ENCODE measurements at places on chromosomes 11 and 22.

- DNase-seq: no peak
Observed at GRCh38 chr11:76604081-76604625, 66.4 kb downstream of the LRRC32 start.

DNA sequence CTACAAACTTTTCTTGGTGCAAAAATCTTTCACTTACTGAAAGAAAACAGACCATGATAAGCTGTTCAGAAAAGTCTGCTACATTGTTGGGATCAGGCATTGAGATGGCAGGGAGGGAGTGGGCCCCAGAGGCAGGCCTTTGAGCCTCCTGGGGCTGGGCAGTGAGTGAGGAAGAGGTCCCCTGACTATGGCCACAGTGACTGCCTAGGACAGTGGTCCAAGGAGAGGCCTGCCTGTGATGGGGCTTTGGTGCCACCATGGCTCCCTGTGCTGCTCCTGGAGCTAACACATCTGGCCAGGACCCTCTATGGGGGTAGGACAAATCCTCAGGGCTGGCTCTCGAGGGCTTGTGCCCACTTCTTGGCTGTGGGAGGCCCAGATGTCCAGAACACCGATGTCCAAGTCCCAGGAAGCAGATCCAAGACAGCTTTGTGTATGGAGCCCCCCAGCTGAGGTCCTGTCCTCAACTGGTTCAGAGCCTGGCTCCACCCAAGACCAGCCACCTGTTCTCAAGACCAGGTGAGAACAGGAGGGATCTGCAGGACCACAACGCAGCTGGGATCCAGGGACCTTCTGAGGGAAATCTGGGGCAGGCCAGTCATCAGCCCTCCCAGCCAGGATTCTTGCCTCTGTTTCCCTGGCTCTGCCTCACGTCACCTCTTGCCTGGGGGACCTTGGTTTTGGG, 36.9 kb downstream of the PPM1F start:
- no peak for DNase-seq

- no peak for DNase-seq
Observed at GRCh38 chr11:134710861-134711407, 298.9 kb upstream of the B3GAT1 start.

GRCh38 chr11:124110201-124110600, 5.0 kb upstream of the VWA5A start:
- DNase-seq: no peak

- no peak for DNase-seq
Observed at GRCh38 chr22:49774046-49774445, 53.6 kb downstream of the BRD1 start.

DNA sequence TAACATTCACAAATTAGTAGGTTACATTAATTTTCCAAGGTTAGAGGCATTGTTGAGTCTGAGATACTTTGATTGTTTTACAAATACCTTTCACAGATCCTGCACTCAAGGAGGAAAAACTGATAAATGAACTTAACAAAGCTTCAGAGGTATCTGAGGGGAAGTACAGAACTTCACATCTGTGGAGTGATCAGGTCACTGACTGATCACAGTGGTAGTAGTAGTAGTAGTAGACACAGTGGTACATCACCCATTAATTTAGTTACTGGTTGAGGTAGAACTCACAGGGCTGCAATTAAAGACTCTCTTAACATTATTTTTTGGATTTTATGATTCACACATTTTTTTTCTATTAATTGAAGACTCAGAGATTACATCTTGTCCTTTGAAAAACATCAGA, 56.7 kb downstream of the DCUN1D5 start:
- no peak for DNase-seq

DNA sequence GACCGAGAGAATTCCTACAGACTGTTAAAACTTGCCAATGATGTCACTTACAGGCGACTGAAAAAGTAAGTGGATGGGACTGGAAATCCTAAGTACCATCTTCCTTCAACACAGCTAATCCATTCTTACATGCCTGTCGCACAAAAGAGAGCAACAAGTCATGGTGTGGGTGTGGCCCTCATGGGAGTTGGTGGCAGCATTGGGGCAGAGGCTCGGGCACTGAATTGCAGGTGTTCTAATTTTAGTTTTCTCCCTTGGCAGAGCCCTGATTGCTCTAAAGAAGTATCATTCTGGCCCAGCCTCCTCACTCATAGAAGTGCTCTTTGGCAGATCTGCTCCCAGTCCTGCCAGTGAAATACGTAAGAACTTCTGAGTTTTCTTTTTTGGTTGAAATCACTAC, 4.6 kb downstream of the IGHMBP2 start:
- no peak for DNase-seq

- no peak for DNase-seq
Observed at GRCh38 chr11:6671991-6672390, 11.1 kb downstream of the MRPL17 start.

GRCh38 chr11:93032580-93032979, 63.1 kb downstream of the MTNR1B start:
- DNase-seq: no peak

- DNase-seq: peak; percentile 82
Observed at GRCh38 chr11:61752117-61752924, at the start of gene MYRF. TSS of gene MYRF (plus strand) at chr11:61752636. CDS start at chr11:61752745, 109 bp downstream.

DNA sequence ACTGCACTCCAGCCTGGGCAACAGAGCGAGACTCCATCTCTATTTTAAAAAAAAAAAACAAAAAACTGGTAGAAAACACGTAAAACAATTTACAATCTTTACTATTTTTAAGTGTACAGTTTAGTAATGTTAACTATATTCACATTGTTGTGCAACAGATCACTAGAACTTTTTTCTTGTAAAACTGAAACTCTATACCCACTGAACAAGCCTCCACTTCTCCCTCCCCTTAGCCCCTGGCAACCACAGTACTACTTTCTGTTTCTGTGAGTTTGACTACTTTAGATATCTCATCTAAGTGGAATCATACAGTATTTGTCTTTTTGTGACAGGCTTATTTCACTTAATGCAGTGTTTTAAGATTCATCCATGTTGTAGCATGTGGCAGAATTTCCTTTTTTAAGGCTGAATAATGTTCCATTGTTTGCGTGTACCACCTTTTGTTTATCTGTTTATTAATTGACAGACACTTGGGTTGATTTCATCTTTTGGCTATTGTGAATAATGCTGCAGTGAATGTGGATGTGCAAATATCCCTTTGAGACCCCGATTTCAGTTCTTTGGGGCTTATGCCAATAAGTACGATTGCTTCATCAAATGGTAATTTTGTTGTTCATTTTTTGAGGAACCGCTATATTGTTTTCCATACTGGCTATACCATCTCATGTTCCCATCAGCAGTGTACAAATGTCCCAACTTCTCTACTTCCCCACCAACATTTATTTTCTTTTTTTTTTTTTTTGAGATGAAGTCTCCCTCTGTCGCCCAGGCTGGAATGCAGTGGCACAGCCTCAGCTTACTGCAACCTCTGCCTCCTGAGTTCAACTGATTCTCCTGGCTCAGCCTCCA, 11.0 kb downstream of the DDB2 start:
- DNase-seq: no peak

GRCh38 chr11:66696146-66696545, 18.5 kb upstream of the RBM4B start:
- DNase-seq: no peak

DNA sequence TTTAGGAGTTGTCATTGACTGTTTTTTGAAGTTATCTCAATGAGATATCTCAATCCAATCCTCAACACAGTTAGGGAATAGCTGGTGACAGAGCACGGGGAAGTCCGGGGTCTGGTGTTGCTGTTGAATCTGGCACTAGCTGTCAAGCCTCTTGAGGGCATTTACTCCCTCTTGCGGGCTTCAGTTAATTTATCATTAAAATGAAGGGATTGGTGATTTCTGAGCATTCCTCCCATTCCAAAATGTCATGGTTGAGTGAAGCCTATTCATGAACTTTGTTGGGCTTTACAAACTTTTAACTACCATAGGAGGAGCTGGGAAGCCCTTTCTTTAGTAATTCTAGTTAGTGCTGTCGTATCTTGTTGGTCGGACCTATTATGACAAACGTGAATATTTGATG, 40.2 kb downstream of the UVRAG start:
- no peak for DNase-seq

GRCh38 chr11:130638033-130638432, 189.6 kb downstream of the ADAMTS15 start:
- DNase-seq: no peak

DNA sequence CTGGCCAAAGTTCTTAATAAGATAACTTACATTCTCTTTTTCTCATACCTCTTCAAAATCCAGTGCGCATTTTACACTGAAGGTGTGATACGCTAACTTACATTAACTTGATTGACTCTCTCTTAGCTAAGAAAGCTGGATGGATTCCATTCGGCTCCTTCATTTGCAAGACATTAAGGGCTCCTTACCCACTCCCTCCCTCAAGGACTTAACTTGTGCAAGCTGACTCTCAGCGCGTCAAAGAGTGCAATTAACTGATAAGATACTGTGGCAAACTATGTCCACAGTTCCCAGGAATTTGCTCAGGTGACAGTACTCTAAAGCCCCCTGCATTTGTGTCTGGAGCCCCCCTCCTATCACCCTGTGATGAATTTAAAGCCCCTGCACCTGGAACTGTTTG, 6.4 kb upstream of the RFPL1 start:
- DNase-seq: no peak

- DNase-seq: no peak
Observed at GRCh38 chr22:37343348-37343747, 61.0 kb downstream of the CYTH4 start.

DNA sequence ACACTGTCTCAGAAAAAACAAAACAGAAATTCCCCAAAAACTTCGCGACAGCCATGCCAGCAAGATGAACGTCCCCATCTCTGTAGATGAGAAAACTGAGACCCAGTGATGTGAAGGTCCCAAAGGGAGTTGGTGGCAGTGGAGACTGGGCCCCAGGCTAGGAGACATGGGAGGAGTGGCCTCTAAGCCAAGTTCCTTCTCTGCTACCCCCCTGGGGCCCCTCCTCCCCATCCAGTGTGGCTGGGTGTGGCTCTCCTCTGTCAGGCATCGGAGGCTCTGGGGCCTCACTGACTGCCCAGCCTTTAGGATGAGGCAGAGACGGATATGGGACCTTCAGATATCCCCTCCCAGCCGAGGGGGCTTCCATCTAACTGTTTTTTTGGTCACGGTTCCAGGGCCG, 9.8 kb downstream of the RELT start:
- no peak for DNase-seq

DNA sequence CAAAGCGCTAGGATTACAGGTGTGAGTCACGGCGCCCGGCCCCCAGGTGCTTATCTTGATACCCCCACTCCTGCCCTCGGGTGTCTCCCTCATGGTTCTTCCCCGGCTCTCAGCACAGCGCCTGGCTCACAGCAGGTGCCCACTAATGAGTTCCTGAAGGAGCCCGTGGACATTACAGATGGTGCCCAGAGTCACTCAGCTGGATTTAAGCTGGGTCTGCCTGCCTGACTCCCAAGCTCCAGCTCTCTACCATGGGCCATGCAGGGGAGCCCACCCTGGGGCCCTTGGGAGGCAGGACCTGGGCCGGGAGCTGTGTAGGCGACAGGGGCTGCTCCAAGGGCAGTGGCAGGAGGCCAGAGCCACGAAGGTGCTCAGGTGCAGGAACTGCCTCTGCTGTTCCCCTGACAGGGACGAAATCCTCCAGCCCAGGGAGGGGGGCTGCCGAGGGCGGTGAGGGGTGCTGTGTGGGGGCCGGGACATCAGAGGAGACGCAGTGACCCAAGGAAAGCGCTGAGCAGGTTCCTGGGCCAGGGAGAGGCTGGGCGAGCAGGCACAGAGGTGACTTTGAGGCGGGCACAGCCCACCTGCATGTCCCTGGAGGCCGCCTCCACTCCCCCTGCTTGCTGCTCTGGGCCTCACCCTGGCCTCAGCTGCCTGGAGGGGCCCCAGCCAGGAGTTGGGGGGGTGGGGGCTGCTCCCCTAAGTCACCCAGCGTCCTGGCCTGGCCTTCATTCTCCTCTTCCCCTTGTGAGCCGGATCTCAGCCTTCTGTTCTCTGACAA, 14.6 kb upstream of the FLRT1 start:
- DNase-seq: no peak

DNA sequence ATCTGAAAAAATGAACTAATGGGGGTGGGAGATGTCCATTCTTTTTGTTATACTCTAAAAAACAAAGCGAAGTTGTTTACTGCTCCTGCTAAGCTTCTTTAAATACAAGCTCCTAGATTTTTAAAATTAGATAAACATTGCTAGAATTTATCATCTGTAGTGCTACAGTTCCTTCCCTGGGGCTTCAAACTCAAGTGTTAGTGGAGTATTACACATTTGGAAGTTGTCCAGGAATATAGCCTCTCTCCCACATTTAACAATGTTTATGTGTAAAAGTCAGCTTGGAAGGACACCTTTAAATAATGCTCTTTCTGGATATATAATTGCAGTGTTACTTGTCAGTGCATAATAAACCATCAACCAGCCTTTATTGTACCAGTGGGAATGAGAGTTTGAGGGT, 155.5 kb downstream of the SPON1 start:
- no peak for DNase-seq

DNA sequence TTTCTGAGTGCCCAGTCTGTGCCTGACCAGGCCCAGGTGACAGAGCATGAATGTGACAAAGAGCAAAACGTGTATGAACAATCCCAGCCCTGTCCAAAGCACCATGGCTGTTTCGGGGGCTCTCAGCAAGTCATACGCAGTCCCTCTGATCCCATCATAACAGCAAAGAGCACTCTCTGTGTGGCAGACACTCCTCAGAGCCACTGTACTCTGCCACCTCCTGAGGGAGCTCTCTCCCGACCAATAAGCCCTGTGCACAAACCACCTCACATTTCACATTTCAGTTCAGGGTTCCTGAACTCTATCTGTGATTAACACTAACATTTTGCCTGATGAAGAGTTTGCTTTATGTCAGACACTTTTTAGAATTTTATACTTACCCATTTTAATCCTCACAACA, 6.6 kb downstream of the DGCR2 start:
- DNase-seq: no peak

- DNase-seq: no peak
Observed at GRCh38 chr11:127815331-127815730, 772.0 kb downstream of the ETS1 start.

- DNase-seq: no peak
Observed at GRCh38 chr22:40637183-40638150, 948 bp upstream of the MRTFA start.

DNA sequence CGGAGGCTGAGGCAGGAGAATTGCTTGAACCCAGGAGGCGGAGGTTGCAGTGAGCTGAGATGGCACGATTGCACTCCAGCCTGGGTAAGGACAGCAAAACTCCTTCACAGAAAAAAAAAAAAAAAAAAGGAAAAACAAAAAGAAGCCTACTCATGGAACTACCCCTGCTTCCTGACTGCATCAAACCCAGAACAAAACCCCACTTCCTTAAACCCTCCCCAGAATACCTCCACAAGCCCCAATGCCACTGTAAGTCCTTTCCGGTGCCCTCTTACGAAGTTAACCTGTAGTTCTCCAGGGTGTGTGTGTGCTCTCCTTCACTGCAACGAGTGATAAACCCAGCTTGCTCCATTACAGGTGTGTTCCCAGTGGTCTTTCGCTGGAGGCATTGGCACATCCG, 8.6 kb upstream of the TOLLIP start:
- DNase-seq: no peak

GRCh38 chr22:24413736-24414385, 13.5 kb upstream of the ADORA2A start:
- no peak for DNase-seq

DNA sequence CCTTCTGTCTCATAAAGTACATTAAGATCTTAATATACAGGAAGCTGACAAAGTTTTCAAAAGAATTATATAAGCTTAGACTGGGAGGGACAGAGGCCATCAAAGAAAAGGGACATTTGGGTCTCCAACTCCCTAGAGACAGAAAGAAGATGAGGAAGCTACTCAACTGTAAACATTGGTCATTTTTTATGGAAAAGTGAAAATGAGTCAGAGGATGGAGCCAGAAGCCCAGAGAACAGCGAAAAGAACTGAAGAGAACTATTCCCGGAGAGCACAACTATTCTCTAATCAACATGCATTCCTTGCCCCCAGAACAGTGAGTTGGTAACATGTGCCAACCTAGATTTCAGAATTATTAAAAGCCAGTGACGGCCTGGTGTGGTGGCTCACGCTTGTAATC, 779.3 kb downstream of the DLG2 start:
- DNase-seq: no peak
